ENCODE measurements at places on chromosomes 4 and X.

GRCh38 chr4:150079081-150079581 lies 886 bp downstream of the DCLK2 start:
- DNase-seq, result no peak

DNA sequence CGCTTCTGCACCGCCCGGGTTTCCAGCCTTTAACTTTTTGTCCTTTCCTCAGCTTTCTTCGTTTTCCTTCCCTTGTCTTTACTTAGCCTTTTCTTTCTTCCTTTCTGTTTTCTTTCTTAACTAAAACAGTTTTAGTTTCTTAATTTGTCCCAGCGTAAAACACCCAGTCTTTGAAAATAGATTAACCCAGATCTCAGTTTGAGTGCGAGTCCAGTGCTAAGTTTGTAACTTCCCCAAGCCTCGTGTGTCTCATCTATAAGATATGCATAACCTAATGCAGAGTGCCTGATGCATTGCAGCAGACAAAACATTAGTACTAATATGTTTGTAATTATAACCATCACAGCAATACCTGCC lies 460 bp upstream of the GEMIN8 start:
- no peak for DNase-seq

DNA sequence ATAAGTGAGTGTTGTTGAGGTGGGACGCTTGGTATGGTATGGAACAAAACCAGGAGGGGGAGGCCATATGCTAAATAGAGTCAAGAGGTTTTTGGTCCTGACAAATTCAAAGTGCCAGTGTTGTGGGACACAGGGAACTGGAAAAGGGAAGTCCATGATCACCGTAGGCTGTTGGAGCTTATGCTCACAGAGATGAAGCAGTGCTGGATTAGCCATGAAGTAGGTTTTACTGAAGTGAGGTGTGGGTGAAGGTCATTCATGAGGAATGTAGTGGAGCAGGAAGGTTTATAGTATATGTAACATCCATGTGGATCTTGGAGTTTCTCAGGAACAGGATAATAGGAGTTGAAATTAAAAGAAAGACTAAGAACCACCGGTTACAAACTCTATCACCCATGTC lies 256.1 kb upstream of the PITX2 start:
- DNase-seq, result no peak

DNA sequence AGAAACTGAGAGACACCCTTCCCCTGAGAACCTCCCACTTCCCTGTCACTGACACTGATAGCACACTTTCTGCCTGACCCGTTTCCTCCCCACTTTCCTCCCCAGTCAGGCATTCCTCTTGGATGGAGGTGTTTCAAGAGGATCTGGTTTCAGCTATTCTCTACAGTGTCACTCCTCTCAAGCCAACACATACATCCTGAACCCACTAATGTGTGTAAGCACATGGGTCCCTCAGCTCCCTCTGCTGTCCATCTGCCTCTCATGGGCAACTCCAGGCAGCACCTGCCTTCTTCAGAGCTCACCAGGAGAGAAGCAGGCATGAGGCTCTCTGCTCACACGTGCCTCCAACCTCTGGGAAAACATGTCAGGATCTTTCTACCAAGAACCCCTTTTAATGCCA lies 207.6 kb downstream of the NAF1 start:
- no peak for DNase-seq

GRCh38 chr4:14644580-14645282 lies 357.6 kb upstream of the CPEB2 start:
- no peak for DNase-seq
